ACHN (cell line): ENCODE measurements at places on chromosomes 12 and 14.

GRCh38 chr12:97714107-97714563 is 251.5 kb downstream of the RMST start:
- no peak for DNase-seq

DNA sequence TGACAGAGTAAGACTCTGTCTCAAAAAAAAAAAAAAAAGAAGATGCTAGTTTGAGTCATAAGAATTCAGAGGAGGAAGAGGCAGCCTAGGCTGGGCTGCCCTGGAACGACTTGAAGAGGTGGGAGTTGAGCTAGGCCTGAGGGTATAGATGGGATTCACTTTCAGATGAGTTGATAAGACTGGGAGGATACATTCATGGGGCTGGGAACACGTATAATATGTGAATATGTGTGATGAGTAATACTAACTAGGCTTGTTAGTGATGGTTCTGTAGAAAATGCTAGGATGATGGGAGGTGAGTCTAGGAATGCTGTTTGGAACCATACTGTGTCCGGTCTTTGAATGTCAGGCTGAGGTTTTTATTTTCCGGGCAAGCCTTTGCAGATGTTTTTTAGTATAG is 9.0 kb downstream of the PLEKHA5 start:
- no peak for DNase-seq

DNA sequence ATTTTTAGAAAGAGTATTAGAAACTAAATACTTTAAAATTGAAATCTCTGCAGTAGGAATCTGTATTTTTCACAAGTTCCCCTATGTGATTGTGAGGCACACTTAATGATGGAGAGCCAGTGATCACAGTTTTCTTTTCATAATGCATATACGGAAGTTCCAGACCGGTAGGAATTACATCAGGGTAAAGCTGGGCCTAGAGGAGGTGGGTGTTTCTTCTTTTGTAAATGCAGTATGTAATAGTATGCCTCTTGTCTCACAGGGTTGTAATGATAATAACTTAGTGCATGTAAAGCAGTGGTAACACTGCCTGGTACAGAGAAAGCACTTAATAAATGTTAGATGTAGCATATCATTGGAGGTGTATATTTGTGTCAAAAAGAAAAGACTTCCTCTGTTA is 57.2 kb upstream of the LRTM2 start:
- DNase-seq: no peak

DNA sequence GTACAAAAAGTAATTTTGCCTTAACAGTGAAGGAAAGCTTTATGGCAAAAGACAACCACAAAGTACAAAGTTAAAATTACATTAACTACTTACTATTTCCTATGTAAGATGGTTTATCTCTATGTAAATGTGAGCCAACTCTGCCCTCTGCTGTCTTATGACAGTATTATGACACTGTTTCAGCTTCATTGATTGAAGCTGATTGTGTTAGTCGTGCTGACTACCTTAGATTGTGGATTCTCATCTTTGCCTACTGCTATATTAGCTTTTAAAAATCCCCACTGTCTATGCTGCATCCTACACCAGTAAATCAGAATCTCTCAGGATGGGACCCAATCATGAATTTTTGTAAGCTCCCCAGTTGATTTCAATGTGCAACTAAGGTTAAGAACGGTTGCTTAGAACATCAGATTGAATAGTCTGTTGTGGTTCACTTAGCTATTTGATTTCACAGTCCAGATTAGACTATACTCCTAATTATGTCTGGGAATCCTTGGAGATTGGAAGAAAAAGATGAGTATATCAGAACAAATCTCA is 12.2 kb upstream of the SPTB start:
- peak; percentile 57 for DNase-seq

- no peak for DNase-seq
Observed at GRCh38 chr12:130948136-130948535, 5.6 kb upstream of the ADGRD1 start.

- DNase-seq: no peak
Observed at GRCh38 chr14:74956280-74957072, 1.1 kb upstream of the PGF start.

DNA sequence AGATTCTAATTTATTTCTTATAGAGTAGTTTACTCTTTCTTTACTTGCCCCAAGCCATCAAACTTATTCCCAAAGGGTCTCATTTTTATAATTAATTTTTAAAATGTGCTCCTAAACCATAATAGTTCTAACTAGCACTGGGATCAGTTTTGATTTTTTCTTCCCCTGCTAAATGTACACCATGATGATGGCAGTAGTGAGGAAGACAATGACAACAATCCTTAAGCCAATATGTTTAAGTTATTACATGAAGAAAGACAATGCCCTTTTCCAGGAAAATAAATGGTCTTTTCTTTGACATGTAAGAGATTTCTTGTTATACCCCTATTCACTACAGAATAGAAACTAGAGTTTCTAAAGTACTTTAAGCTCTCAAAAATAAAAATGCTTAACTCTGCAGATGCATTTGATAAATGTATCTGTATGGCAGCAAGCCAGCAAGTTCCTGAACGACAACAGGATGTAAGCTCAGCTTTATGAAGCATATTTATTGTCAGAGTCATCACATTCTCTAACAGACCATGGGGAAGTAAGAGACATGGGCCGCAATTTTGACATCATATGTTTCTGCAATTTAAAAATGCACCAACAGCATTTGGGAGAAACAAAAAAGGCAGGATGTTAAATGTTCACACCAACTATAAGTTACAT is 36.0 kb upstream of the SNX6 start:
- peak; percentile 77 for DNase-seq

DNA sequence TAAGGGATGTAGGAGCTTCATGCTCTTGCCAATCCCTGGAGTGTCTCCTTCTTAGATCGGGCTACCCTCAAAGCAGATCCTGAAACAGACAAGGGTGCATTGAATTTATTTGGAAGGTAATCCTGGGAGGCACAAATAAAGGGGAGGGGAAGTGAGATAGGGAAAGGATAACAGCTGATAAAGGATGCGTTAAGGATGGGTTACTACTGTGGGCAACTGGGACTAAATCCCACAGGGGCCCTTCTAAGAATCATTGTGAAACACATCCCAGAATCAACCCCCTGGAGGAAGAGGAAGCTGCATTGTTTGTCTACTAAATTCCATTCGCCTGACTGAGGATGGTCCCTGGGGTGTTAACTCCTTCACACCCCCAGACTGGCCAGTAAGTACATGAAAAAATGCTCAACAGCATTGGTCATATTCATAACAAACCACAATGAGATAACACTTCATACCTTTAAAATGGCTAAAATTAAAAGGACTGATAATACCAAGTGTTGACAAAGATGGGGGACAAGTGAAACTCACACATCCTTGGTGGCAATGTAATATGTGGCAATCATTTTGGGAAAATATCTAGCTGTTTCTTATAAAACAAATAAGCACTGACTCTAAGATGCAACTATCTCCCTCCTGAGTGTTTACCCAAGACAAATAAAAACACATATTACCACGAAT is 37.0 kb upstream of the CMKLR1 start:
- DNase-seq: no peak
